ENCODE measurements at places on chromosomes 3 and 15.

DNA sequence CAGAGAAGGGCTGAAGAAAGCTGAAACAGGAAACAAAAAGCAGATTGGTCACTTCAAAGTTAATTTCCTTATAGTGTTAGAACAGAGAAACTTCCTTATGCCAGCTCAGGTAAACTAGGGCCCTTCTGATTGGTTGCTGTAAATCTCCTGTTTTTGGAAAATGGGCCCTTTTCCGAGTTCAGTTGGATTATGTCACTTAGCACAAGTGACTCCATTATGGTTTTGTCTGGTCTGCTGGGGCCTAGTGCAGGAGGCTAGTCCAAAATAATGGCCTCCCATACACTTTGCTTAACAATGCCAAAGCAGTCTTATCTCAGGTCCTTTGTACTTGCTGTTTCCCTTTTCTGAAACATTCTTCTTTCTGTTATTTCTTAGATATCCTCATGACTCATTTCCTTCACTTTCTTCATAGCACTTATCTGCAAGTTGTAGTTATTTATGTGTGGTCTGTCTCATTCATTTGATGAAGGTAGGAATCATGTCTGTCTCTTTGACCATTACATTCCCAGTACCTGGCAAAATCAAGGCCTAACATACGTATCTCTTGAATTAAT is 7.7 kb upstream of the DCP1A start:
- no peak for DNase-seq

DNA sequence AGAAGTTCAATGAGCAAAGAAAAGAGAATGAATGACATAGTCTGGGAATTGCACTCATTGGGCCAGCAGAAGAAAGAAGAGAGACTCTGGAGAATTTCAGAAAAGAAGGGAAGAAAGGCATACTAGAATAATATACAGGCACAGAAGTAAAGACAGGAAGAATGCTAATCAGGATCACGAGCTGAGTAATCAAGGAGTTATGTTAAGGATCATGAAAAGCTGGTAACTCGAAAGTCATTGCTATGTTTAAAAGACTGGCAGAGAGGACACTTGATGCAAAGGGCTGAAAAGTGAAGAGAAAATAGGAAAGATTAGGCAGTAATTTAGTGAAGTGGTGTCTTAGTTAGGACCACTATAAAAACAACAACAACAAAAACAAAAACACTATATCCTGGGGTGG is 284.1 kb downstream of the ZBBX start:
- DNase-seq = no peak

DNA sequence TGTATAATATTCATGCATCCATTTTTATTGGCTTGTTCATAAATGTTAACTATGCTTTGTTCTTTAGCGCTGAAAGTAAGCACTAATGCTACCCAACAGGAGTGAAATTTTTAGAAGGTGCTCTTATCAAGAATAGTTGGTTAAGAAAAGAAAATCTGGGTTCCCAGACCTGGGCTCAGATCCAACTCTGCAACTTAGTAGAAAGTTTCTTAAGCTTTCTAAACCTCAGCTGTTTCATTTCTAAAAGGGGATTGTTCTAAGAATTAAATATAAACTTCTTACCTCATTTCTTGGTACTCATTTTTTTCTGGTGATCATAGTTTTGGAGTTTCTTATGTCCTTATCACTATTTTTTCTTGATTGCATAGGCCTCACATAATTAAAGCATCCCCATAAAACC is 12.1 kb downstream of the ARPP21 start:
- no peak for DNase-seq

- DNase-seq = no peak
Measured at GRCh38 chr3:197371591-197372046, 73.2 kb upstream of the DLG1 start.

DNA sequence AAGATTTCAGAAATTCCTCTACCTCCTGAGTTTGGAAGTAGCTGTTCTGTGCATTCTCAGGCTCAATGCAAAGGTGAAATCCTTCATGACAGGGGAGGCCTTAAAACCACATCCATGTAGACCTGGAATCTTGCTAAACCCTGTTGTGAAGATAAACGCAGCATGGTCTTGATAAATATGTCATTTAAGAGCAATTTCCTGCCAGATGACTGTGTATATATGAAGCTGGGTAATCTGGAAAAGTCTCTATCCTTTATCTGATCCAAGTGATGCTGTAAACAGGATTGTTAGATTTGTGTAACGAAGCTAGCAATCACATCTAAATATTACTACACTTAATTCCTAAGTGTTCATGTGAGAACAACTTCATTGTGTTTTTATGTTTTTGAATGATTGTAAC is 9.1 kb downstream of the MCTP2 start:
- no peak for DNase-seq

- peak; percentile 46 for DNase-seq
Measured at GRCh38 chr3:20041197-20041780, 1.0 kb downstream of the KAT2B start.

DNA sequence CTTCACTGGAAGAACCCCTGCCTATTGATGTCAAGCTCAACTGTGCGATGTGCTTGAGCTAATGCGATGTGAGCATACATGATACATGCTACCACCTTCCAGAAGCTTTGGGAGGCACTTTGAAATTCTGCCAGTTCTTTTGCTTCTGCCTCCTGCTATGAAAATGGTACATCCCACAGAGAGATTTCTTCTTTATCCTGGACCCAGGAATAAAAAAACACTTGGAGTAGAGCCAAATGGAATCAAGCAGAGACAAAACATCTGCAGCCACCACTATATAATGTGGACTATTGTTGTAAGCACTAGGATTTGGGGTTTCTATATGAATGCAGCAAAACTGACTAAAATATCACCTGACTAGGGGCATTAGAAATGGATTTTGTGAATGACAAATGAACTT is 119.9 kb upstream of the GAP43 start:
- DNase-seq = no peak

- DNase-seq = no peak
Measured at GRCh38 chr15:100193277-100193860, 148.4 kb downstream of the ADAMTS17 start.

DNA sequence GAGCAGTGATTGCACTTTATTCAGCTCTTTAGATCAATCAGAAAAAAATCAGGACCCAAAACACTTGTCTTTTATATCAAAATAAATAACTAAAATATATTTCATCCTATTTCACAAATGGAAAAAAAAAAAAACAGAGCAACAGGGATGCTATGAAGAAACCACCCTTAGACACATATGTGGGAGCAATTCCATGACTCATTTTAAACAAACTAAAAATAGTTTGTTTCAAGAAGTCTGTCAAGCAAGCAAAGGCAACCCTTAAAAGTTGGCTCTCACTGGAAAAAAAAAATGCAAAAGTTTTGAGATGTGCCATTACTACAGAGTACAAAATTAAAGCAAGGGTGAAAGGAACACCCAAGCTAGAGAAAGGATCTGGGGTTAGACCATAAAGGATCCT is 5.7 kb downstream of the ATP13A3 start:
- DNase-seq = no peak

DNA sequence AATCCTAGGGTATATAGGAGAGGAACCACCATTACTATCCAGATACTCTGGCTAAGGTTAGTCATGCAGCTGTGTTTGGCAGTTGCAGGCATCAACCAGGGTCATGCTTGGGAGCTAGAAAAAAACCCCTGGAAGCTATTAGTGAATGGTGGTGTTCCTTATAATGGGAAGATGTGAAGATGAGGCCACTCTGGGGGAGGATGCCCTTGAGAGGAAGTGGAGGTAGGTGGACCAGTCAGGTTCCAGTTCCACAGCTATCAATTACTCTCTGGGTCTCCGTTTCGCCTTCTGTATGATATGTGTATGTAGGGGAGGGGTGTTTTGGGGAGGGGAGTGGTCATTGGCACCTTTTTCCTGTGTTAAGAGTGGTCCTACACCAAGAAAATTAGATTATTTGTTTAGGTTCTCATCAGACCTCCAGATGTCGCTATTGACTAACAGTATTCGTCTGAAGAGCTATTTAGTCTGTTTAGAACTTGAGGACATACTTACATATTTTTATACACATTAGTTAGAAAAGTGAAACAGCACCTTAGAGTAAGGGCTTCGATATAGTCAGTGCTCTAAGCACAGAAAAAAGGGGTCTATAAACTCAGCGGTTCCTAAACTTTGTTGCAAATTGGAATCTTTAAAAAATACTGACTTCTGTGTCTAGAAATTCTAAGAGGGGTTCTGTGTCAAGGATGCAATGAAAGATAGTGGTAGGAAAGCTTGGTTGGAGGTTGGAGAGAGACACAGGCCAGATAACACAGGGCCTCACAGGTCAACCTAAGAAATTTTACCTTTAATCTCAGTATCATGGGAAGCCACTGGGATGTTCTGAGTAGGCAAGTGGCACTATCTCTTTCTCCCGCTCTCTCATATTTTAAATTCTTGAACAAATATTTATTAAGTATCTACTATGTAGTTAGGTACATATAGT is 9.1 kb upstream of the HPS3 start:
- DNase-seq = no peak

- DNase-seq = no peak
Measured at GRCh38 chr15:40183636-40184463, 23.0 kb downstream of the BUB1B start.

DNA sequence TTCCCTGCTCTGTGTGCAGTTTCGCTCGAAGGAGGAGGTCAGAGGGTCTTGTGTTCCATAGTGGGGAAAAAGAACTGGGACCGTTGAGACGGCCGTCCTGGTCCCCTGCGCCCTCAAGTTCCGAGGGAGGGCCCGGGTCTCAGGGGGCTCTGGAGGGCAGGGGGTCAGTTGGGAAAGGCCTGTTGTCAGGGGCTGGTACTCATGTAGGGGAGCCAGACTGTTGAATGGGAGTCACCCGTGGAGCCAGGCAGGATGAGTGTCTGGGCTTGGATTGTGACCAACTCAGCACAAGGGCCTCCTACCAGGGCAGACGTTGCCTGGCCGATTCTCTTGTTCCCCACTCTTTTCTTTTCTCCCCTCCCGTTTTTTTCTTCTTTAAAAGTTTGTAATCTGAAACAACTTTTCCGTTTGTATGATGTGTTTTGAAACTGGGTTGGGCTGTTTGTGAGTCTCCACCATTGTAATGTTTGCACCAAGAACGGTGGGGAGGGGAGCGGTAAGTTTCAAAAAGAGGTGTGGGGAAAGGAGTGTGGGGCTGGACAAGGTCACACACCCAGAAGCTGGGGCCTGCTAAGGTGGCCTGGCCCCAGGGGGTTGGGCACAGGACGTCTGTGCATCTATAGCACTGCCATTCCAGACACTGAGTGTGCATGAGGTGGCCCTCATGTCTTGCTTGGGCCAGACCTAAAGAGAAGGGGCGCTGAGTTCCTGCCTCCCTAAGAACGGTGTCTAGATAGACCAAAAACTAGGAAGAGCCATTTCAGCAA is 1.1 kb downstream of the CMTM7 start:
- no peak for DNase-seq

DNA sequence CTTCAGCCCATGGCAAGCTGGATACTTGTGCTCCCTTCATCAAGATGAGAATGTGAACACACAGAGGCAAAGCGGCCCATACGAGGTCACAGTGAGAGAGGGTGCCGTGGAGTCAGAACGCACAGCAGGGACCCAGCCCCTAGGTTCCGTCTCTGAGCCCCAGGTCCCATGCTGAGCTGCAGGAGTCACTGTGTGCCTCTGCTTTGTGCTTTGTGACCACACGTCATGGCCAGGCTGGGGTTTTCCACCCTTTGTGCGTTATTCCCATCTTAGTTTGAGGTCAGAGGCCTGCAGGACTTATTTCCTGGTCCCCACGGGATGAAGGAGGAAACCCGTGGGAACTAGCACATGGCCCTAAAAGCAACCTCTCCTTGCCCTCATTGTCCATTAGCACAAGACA is 140.3 kb downstream of the TJP1 start:
- no peak for DNase-seq

GRCh38 chr3:103909395-103909794 is 1457.3 kb upstream of the ALCAM start:
- DNase-seq = no peak

DNA sequence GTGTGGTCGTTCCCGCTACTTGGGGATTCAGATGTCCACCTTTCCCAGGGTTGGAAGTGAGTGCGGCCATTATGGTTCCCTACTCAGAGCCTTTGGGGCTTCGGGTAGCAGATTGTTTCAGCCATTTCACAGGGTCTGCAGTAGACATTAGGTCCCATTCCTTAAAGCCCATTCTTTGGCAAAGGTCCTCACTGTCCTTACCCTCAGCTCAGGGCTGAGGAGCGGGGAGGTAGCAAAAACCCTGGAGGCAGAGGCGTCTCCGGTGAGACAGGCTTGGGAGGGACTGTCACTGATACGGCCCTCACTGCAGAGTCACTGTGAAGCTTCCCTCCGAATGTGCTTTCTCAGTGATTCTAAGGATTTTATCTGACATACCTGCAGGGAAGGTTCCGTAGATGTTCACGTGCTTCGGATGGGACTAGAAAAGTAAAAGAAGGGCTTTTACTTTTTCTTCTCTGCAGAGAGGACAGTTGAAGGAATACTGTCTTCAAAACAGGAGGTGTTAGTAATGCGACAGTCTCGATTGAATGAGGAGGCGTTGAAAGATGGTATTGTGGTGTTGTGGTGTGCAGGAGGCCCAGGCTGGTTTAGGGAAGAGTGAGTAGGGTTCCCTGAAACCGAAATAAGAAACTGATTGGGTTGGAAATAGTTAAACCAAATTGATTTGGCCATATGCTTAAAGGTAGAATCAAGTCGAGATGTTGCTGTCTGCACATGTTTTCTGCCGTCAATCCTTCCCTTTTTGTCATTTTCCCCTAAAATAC is 630 bp downstream of the ATP6V1A start:
- no peak for DNase-seq

GRCh38 chr15:46270481-46271147 is 635.8 kb downstream of the SQOR start:
- no peak for DNase-seq

GRCh38 chr15:76626611-76627010 is 278.5 kb downstream of the SCAPER start:
- no peak for DNase-seq

GRCh38 chr3:106257172-106257571 is 388.4 kb upstream of the CBLB start:
- no peak for DNase-seq

DNA sequence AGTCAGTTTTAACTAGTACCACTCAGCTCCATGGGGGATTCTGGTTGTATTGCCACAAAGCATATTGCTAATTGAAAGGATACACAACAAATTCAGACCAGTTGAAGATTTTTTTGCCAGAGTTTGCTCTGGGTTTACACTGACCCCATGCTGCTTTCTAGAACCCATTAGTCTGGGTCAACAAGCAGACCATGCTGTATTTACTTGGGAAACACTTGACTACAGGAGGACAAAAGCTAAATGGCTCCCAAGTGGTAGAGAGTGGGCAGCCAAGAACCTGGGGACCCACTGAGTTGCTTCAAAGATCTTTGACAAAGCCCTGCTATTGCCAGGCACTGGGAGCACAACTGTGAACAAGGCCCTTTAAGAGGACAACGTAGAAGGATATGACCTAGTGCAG is 86.8 kb upstream of the PSMD6 start:
- DNase-seq = no peak

DNA sequence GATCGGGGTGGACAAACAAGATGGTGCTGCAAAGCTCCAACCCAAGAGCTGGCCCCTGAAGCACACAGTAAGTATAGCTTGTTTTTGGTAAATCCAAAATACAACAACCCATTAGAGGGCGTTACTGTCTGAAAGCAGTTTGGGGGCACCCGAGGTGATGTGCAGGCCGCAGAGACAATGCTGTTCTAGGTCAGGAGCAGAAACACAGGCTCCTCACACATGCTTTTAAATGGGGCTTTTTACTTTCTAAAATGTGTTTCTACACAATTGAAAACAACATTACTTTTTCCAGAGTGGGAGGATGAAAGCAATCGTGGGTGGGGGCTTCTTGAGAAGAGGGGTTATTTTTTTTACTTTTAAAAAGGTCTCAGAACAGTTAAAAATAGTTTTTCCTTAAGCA is 1029.3 kb upstream of the CFAP20DC start:
- DNase-seq = no peak

- DNase-seq = no peak
Measured at GRCh38 chr15:68224546-68225250, 4.8 kb downstream of the CLN6 start.
